ENCODE measurements at places on chromosomes 5 and 9.

DNA sequence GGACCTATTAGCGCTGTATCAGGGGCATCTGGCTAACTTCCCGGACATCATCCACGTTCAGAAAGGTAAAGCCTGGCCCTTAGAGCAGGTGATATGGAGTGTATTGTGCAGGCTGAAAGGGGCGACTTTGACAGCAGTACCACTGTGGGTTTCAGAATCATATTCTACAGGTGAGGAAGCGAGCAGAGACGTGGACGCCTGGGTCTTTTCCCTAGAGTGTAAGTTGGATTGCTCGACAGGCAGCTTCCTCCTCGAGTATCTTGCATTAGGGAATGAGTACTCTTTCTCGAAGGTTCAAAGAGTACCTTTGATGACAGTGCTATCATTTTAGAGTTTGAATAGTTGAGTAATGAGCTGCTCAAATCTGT, 1.9 kb downstream of the SNX18 start:
- no peak for DNase-seq

GRCh38 chr5:31148959-31149475, 44.5 kb upstream of the CDH6 start:
- no peak for DNase-seq

- DNase-seq = no peak
Measured at GRCh38 chr9:32423371-32423770, 38.9 kb downstream of the ACO1 start.

DNA sequence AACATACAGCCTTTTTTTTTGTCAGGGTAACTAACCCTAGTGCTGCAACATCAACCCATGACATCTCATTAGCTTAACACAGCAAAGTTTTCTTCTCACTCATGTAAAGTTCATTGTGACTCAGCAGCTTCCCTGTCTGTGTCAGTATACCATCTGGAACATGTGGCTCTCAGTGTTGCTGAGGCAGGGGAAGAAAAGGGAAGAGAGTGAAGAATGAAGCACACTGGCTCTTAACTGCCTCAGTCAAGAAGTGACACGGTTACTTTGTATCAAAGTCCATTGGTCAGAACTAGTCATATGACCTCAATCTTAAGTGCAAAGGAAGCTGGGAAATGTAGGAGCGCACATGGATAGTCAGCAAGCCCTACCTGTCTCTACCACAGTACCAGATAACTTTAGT, 185.0 kb upstream of the ELL2 start:
- peak; percentile 65 for DNase-seq

DNA sequence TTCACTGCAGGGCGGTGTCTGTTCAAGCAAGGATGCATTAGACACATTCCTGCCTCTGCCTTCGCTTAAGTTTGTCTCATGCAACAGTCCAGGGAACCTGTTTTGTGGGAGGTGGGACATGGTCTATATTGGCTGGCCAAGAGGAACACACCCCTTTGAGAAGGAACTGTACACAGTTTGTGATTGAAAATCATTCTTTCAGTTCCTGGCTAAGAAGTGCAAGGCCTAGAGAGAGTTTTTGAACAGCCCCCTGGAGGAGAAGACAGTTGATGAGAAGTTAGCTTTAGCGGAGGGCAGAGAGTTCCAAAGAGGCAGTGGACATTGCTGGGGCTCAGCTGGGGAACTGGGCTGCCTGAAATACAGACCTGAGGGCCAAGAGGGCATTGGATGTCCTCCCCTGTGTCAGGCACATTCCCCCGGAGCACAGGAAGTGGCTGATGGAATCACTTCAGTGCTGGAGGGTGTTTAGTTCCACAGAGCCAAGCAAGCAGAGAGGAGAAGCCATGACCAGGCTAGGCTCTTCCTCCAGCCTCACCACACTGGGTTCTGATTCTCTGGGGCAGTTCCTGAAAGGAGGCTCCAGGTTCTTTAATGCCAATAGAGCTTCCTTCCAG, 66.6 kb downstream of the RGS3 start:
- no peak for DNase-seq

GRCh38 chr5:76942581-76942980, 10.3 kb upstream of the CRHBP start:
- no peak for DNase-seq

DNA sequence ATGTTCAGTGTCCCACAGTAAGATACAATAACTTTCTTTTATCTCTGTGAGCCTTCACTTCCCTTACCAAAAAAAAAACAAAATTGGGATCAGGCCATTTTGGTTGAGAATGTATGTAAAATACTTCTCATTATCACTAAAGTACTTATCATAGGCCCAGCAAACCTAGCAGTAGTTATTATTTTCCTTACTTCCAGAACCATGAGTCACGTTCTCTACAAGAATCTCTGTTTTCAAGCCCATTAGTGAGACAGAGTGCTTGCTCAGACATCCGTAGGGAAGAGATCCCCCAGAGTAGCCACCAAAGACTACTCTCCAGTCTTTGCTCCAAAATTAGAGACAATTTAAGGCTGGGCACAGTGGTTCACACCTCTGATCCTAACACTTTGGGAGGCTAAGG, 103.9 kb upstream of the NR5A1 start:
- no peak for DNase-seq

DNA sequence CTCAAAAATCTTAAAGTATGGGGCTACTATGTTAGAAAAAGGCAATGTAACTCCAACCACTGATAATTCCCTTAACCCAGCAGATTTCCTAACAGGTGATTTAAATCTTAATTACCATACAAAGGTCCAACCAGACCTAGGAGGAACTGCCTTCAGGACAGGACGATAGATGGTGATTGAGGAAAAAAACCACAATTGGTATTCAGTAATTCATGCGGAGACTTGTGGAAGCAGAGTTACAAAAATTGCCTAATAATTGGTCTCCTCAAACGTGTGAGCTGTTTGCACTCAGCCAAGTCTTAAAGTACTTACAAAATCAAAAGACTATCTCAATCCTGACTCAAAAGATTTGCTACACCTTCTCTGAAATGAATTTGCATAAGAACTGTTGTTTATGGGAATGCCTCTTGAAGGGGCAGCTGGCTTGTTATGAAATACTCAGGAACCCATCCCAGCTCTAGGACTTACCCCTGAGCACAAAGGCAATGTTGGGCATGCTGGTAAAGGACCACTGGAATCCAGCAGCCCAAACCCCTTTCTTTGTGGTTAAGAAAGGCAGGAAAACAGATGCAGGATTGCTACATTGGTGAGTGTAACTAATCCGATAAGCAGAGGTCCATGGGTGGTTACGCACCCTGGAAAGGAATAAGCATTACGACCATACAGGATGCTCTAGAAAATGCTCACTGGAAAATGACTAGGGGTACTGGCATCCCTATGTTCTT, 26.7 kb upstream of the EPB41L4A start:
- DNase-seq = no peak

DNA sequence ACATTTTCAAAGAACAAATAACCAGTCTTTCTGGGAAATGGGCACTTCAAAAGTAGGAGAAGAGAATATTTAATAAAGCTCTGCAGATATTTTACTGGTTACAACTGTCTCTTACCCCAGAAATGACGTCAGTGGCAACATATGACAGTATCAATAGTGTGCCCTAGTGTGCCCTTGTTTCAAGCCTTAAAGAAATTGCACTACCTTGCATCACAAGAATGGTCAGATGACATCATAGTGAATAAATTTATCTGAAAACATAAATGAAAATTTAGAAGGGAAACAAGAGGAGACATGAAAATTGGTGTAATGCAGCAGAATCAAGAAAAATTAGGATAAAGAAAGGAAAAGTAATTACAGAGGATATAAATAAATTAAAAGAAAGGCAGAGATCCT, 176.7 kb downstream of the GNAQ start:
- no peak for DNase-seq

DNA sequence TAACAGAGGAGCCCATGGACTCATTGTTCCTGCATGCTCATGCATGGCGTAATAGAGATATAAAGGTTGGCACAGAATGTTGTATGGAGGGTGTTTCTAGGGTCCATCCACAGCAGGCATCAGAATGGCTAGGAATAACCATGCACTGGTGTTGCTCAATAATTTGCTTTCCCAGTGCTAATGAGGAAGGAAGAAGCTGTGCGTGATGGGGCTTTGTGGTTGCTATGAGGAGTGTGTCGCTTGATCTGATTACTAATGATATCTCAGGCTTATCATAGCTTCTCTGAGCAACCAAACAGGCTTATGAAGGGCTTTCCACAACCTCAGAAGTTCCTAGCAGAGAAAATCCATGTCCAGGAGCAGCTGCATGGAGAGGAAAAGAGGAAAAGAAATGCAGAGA, 151.3 kb upstream of the TRPC7 start:
- no peak for DNase-seq

DNA sequence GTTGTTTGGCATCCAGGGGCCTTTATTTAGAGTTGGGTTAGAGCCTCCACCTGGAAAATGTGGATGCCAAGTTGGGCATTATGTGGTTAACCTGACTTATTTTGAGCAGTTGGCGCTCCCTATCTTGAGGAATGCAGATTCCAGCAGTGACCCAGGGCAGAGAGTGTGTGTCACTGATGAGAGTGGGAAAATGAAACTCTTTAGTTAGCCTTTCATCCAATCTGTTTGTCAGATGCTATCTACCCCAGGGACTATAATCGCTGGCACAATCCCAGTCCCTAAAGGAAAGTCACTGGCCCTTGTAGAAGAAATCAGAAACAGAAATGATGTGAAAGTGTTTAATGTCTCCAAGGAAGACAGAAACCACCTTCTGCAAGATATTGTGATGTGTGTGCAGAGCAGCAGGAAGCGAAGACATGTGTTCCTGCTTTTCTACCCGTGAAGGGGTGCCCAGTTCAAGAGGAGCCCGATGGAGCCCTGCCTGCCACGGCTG, 10.2 kb upstream of the STING1 start:
- DNase-seq = no peak

- no peak for DNase-seq
Measured at GRCh38 chr5:178469011-178469974, 120.9 kb downstream of the COL23A1 start.

DNA sequence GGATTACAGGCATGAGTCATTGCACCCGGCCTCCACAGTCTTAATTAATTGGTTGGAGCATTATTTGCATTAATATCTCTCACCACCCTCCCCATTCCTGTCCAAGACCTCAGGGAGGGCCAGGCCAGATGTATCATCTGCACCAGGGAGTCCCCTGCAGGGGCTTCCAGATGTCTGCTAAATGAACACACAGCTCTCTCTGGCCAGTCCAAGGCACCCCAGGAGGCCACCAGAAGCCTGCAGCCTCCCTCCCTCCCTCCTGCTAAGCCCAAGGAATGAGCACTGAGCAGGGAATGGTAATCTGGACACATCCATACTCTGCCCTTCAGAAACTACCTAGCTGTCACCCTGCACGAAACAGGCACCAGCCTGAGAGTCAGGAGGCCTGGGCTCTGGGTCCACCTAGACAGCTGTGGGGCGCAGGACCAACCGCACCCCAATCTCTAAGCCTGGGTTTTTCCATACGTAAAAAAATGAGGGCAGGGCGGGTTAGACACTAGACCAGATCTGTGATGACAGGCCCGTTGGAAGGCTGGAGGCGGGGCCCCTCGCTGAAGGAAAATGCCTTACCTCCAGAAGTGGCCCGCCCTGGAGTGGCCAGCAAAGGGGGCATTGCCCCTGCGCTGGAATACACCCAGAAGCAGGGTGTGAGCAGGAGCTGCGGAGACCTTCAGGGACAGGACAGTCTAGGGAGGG, 8.3 kb downstream of the CIZ1 start:
- no peak for DNase-seq

GRCh38 chr5:135868681-135869080, 27.0 kb downstream of the IL9 start:
- DNase-seq = no peak

GRCh38 chr5:150500905-150501304, 7.0 kb upstream of the NDST1 start:
- DNase-seq = no peak

DNA sequence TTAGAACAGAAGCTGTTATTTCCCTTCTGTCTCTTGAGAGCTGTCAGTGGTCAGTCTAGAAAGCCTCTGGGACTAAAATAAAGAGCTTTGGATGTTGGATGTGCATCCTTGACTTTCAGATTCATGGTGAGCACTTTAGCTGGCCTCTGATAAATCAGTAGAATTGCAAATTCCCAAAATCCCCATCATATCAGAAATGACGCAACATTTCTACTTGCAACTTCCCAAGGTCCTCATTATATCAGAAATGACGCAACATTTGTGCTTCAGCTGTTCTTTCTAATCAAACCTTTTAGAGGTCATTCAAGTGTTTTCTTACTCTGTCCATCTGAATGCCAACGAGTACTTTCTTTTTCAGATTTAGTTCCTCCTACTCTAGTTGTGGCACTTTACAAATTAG, 167.3 kb upstream of the MOCS2 start:
- no peak for DNase-seq

GRCh38 chr5:140118302-140118936, 4.5 kb downstream of the PURA start:
- no peak for DNase-seq

DNA sequence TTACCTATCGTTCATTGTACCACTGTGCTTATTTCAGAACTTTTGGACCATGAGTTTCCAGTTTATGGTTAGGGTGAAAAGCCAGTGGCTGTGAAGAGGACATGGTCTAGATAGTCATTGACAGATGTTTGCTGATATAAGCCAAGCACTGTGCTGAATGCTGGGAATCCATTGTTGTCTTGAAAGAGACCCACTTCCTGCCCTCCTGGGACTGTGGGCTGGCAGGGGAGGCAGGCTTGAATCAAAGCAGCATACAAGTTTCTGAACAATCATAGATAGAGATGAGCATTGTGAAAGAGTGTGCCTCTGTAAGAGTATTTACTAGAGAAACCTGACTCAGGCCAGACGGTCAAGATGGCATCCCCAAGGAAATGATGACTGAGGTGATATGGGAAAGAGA, 73.4 kb downstream of the NMUR2 start:
- no peak for DNase-seq

- DNase-seq = no peak
Measured at GRCh38 chr5:16815432-16815831, 120.7 kb downstream of the MYO10 start.

- no peak for DNase-seq
Measured at GRCh38 chr9:71760901-71761300, 7.4 kb downstream of the CEMIP2 start.
